ENCODE measurements at places on chromosomes 7 and 10.

GRCh38 chr10:1381339-1381738, 325.2 kb downstream of the WDR37 start:
- no peak for DNase-seq

DNA sequence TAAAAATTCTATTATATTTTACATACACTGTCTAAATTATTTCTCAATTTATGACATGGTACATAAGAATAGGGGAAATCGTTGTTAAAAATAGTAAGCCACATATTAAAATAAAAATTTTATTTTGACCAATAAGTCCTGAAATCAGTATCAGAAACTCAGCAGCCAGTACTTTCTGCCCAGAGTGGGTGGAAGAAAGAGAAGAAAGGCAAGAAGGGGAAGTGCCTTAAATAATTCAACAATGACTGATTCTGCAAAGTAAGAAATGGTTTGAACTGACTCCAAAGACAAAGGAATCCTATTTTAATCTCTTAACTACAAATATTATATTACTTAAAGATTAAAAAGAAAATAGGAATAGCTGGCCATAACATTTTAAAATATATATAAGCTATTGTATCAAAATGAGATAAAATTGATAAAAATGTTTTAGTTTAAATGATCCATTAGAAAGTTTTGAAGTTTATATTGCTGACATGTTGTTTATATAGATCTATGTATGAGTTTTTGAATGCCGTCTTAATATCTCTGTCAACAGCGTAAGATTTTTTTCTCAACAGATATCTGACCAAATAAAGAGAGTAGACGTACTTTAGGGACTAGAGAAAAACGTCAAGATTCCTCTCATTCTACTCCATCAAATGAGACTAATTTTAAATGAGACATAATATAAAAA, 30.2 kb upstream of the NRCAM start:
- no peak for DNase-seq

GRCh38 chr7:150620061-150620460, 12.1 kb downstream of the GIMAP6 start:
- no peak for DNase-seq

- DNase-seq = no peak
These were observed 65.7 kb downstream of the BICC1 start for GRCh38 chr10:58578366-58578765.

DNA sequence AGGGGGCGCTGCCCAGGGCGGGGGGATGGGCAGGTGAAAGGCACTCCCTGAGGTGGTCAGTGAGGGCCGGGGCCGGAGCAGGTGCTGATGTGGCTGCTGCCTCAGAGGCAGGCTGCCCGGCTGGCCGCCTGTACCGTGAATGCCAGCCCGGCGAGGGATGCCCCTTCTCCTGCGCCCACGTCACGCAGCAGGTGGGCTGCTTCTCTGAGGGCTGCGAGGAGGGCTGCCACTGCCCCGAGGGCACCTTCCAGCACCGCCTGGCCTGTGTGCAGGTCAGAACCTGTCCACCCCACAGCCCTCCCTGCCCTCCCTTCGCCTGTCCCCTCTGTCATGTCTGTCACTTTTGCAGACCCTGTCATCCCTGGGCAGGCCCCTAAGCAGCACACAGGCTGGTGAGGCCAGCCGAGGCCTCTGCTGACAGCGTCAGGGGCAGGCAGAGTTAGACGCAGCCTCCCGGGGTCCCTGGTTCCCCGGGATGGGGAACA, 21.9 kb upstream of the ZNF862 start:
- DNase-seq = no peak

GRCh38 chr7:72057231-72057630, 354.9 kb downstream of the CALN1 start:
- DNase-seq = no peak

DNA sequence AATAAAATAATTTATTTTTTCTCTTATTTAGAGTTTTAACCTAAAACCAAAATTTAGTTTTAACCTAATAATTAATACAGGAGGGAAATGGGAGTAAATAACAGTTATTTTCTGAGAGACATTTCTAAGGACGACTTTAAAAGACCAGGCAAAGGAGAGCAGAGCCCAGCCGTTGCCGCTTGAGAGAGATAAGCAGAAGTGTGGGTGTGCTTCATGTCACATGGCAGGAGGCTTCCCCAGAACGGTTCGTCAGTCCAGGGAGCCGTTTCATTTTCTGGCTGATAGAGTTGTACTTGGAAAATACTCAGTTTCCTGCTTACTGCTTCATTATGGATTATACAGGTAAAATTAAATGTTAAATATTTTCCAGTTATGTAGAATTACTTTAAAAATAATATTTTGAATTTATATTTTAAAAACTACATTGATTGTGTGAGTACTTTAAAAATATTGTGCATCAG, 61.4 kb downstream of the ST7 start:
- DNase-seq = peak; percentile 88

- no peak for DNase-seq
These were observed 12.2 kb downstream of the SFTPA2 start for GRCh38 chr10:79547973-79548372.

GRCh38 chr7:135359615-135360014, 126.0 kb downstream of the STRA8 start:
- no peak for DNase-seq

- no peak for DNase-seq
These were observed 530.2 kb upstream of the FZD8 start for GRCh38 chr10:36171953-36172940.

DNA sequence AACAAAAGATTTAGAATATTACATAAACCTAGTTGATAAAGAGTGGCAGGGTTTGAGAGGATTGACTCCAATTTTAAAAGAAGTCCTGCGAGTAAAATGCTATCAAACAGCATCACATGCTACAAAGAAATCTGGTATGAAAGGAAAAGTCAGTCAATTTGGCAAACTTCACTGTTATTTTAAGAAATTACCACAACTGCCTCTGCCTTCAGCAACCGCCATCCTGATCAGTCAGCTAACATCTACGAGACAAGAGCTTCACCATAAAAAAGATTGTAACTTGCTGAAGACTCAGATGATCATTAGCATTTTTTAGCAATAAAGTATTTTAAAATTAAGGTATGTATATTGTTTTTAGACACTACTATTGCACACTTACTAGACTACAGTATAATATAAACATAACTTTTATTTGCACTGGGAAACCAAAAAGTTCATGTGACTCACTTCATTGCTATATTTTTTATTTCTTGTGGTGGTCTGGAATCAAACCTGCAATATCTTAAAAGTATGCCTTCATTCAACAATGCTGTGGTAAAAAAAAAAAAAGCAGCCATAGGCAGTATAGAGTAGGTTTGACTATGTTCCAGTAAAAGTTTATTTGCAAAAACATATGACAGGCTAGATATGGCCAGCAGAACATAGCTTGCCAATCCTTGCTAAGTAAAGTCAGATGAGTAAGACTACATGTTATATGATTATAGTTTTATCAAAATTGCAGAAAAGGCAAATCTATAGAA, 74.4 kb downstream of the GLCCI1 start:
- DNase-seq = no peak

DNA sequence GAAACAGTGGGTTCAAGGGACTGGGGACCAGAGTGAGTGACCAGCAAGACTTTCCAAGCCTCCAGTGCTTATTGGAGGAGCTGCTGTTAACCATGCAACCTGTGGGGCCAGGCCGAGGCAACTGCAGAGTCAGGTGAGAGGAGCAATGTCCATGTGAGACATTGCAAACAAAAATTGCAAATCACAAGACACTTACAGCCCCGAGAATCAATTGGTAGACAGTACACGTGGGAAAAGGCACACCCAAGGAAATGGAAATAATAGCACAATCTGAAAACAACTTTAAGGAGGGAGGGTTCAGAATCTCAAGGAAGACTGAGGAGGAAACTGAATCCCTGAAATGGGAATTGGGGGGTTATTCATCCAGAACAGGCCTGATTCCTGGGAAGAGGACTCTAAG, 72.6 kb downstream of the GLRX3 start:
- DNase-seq = no peak

DNA sequence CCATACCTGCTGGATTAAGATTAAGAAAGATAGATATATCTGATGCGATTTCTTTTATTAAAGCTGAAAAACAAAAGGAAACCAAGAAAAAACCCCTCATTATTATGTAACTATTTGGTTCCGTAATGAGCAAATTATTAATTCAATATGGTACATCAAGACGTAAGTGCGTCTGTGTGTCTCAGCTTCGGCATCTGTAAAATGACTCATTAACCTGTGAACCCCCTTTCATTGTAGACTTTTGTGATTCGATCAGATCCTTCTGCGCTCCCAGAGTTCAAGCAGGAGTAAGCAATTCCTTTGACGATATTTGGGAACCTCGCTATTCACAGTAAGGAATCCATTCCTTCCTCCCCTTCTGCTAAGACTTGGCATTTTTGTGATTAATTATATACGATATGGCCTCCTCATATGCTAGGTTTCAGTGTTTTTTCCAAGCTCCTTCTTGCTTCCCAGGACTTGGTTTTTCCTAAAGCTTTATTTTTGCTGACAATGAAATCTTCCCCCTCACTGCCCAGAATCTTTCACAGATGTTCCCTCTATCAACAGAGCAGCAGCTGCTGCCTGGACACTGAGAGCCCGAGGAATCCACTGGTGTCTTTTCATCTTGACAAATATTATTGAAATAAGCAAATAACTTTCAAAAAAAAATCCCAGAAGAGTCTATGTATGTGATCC, 171.7 kb upstream of the CELF2 start:
- no peak for DNase-seq

GRCh38 chr10:103648636-103649532, 155.4 kb downstream of the NEURL1 start:
- no peak for DNase-seq

Data from hematopoietic multipotent progenitor cell treated with erythropoietin and hydrocortisone succinate and interleukin-3 and kit ligand, for 17 days (in vitro differentiated cells).